ENCODE measurements at places on chromosomes 3 and 15.

DNA sequence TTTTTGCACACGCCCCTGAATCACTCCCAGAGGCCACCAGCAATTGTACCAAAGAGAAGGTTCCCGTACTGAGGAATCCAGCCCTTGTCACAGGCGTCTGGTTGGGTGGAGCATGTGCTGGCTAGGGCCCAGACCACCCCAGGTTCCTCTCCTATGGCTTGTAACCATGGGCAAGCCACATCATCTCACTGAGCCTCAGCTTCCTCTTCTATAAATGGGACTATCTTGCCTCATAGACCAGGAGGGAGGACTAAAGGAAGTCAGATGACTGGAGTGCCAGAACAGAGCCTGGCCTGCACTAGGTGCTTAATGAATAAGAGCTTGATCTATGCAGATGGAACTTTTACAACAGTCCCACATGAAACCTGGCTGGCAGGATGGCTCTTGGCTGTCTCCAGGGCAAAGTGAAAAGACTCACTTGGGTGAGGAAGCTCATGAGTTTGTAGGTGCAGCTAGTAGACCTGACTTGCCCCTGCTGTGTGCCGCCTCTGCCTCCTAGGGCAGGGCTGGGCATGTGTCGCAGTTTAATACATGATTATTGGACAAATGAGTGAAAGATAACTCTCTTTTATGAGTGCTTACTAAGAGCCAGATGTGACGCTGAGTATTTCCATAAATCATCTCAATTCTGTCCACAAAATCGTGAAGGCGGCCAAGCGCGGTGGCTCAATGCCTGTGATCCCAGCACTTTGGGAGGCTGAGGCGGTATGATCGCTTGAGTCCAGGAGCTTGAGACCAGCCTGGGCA is 29.3 kb downstream of the CTSH start:
- no peak for DNase-seq

DNA sequence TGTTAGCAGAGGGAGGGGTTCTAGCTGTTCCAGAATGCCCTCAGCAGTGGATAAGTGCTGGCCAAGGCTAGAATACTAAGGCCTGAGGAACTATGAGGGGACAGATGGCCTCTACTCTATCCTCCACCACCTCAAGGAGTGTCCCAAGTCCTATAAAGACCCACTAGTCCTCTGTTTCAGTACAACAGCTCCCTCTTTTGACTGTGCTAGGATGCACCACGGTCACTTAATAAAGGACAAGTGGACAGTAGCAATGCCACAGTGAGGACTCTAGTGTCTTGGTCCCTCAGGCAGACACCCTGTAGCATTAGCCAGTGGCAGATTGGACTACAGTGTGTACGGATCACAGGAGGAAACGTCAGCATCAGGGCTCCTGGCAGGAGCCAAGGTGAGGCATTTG is 171.8 kb upstream of the PROK2 start:
- no peak for DNase-seq

DNA sequence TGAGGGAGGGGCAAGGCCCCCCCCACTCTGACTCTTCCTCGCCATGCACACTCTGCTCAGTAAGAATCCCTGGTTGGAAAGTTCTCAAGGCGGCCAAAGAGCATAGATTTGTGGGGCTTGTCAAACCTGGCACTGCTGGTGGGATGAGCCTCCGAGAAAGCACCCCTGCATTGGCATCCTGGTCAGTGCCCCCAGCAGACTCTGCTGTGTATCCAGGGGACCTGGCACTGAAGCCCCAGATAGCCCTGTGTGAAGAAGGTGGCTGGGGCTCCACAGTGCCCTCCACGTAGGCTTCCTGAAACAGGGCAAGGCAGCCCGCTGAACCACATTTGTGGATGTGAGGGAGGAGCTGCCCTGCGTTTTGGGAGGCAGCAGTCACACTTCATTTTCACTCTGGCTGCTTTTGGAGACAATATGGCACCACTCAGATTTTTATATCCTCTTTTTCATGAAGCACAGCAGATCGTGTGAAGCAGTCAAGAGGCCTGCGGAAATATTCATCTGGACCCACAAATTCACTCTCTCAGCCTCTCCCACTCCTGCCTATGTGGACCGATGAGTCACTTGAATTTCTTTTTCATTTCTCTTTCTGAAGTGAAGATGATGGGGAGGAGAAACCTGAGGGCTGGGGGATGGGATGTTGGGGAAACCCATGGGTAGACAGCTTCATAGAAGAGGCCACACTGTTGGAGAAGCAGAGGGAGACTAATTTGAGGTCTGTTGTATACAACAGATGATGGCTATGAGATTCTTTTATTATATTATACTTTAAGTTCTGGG is 88.7 kb upstream of the BCL6 start:
- no peak for DNase-seq

- DNase-seq: peak; percentile 82
Observed at GRCh38 chr3:125051715-125052581, 3.8 kb downstream of the HEG1 start.

DNA sequence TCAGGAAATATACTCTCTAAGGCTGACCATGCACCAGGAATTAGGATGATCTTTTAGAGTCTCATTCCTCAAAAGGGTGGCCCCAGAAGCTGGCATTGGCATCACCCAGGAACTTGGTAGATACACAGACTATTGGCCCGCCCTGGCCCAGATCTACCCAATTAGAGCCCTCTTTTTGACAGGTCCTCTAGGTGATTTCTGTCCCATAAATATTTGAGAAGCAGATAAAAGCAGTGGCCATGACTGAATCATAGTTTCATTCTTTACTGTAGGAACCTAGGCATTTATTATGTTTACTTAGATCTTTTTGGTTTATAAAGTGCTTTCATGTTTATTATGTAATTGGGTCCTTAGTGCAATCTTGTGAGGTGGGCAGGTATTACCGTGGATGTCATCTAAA is 7.6 kb downstream of the TLNRD1 start:
- DNase-seq: no peak

GRCh38 chr3:55264919-55265318 is 222.2 kb downstream of the WNT5A start:
- DNase-seq: no peak

GRCh38 chr3:76011121-76011520 is 225.8 kb upstream of the ZNF717 start:
- DNase-seq: no peak

- DNase-seq: peak; percentile 86
Observed at GRCh38 chr3:172125963-172126457, 86.6 kb downstream of the FNDC3B start.

- no peak for DNase-seq
Observed at GRCh38 chr3:109430911-109431563, 93.7 kb upstream of the DPPA4 start.

- no peak for DNase-seq
Observed at GRCh38 chr3:16788440-16789056, 96.2 kb upstream of the PLCL2 start.

GRCh38 chr3:17518189-17519059 is 224.0 kb downstream of the TBC1D5 start:
- DNase-seq: no peak

DNA sequence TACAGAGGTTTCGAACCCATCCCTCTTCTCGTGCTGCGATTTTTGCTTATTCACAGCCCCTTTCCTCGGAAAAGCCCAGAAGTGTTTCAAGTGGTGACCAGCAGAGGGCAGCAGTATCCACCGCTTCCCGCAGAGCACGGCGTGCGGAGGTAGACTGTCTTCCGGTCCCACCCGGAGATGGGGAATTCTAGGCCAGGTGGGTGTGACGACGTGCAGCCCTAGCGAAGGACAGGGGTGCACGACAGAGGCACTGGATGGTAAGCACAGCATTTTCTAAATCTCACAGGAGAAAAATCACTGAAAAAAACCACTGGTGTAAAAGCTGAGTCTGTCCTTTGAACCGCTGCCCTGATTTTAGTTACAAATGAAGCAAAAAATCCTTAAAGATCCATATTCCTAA is 7.4 kb upstream of the PSMD6 start:
- peak; percentile 71 for DNase-seq

DNA sequence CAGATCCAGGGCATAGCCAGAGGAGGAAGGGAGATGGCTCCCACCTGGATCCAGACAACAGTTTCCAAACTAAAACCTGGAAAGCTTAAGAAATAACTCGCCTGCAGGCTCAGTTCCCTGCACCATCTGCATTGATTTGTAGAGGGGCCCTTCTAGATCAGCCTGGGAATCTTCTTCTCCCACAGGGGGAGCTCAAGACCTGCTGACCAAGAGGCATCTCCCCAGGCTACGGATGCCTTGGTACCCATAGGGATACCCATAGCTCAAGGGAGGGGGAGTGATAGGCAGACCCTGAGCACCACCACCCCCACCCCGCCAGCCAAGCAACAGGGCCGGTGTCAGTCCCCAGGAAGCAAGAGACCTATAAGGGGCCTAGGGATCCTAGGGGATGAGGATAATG is 28.0 kb upstream of the DCLK3 start:
- peak; percentile 39 for DNase-seq

- peak; percentile 59 for DNase-seq
Observed at GRCh38 chr3:89571707-89572106, 464.3 kb downstream of the EPHA3 start.

All from cardiac fibroblast (primary cell).